ENCODE measurements at places on chromosomes 13 and 19.

GRCh38 chr13:74000876-74001275 is 133.3 kb downstream of the KLF12 start:
- DNase-seq = no peak

DNA sequence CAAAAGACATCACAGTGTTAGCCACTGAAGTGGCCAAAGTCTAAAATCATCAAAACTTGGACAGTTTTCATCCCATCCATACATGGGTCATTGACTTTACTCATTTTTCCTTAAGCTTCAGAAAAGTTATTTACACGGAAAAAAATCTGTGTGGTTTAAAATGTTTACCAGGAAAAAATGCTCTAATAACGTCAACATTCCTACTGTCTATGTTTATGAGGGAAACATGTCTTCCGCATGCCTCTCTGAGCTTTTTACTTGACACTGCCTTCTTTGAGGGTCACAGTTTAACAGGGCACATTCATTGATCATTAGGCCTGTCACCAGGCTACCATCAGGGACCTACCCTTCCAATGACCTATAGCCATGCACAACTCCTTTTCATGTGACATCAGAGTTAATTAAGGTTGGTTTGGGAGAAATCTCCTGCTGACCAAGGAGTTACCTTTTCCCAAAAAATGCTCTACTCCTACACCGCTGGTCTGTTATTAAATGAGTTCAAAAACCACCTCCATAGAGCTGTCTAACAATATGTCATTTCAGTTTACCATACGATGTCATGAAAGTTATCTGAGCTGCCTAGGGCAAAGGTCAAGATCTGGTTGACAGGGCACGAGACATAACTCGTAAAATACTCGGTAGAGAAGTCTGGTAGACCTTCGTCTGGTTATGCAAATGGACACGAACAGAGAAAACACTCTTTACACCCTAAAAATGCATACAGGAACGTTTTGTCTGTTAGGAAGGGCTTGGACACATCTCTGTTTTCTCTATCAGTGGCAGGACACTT is 17.8 kb downstream of the FLT1 start:
- DNase-seq = no peak

DNA sequence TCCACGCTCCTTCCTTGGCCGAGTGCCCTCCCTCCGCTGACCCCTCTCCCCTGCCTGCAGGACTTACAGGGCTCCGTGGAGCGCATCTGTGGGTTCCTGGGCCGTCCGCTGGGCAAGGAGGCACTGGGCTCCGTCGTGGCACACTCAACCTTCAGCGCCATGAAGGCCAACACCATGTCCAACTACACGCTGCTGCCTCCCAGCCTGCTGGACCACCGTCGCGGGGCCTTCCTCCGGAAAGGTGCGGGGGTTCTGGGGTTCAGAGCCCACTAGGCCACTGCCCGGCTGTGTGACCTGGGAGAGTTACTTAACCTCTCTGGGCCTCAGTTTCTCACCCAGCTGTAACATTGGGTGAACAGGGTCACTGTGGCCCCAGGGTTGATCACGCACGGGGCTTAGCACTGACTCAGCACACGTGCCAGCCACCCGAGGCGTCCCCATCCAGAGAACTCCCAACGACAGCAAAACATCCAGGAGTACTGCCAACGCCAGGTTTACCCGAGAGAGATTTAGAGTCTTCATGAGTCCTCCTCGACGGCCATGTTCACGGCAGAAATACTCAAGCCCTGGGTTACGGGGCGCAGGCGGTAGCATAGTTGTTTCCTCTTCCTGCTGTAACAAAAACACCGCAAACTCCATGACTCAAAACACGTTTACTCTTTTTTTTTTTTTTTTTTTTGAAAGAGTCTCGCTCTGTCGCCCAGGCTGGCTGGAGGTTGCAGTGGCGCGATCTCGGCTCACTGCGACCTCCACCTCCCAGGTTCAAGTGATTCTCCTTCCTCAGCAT is 9.7 kb upstream of the SPACA4 start:
- DNase-seq = no peak

DNA sequence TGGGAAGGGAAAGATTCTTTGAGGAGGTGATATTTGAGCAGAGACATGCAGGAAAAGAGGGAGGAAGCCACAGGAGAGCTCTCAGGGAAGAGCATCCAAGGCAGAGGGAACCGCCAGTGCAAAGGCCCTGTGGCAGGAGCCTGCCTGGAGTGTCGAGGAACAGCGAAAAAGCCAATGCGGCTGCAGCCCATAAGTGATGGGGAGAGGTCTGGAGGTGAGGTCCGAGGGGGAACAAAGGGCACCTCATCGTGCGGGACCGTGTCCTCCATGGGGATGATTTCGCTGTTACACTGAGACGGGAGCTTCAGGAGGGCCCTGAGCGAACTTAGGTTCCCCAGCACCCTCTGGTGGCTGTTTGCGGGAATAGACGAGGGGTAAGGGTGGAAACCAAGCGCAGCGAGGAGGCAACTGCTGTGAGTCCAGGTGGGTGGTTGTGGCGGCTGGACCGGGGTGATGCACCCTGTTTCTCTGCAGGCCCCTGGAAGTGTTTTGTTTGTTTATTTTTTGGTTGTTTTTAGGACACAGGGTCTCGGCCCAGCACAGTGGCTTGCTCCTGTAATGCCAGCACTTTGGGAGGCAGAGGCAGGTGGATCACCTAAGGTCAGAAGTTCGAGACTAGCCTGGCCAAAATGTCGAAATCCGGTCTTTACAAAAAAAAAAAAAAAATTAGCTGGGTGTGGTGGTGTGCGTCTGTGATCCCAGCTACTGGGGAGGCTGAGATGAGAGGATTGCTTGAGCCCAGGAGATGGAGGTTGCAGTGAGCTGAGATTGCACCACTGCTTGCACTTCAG is 5.9 kb upstream of the EHD2 start:
- peak; percentile 75 for DNase-seq

GRCh38 chr19:29393915-29394460 is 131.8 kb upstream of the VSTM2B start:
- no peak for DNase-seq

- DNase-seq = peak; percentile 70
These were observed 48.8 kb upstream of the INTS6 start for GRCh38 chr13:51501592-51502152.

DNA sequence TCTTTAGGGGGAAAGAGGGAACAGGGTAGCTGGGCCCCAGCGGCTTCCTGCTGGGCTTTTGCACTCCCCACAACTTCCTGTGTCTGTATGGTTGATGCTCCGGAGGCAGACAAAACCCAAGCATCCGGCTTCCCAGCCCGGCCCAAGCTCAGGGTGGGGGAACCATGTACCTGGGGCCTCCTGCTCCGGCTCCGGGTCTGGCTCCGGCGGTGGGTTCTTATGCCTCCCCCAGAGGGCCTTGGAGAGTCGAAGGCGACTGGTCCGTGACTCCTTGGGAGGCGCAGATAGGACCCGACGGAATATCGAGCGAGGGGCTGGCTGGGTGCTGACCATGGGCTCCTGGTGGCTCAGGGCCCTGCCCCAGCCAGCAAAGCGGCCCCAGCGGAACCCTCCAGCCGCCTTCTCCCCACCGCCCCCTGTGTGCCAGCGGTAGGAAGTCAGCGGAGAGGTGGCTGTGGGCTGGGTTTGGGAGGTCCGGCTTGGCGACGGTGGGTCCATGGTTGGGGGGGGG is 428 bp downstream of the RASAL3 start:
- DNase-seq = no peak

DNA sequence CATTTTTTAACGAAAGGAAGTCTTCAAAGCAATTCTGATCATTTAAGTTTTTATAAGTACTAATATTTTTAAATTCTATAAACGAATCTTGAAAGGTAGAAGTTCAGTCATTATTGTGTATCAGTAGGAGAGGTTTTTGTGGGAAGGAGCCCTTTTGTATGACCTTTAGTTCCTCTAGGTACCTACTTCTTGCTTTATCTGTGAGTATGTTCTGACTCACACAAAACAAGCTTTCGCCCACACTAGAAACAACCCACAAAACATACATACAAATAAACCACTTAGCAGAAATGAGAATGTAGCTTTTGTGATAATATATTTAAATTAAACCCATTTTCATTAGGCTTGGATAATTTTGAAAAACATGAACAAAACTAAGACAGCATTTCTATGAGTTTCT is 27.8 kb downstream of the ERCC5 start:
- DNase-seq = no peak

- DNase-seq = no peak
These were observed 34.8 kb upstream of the NDFIP2 start for GRCh38 chr13:79445968-79446645.

DNA sequence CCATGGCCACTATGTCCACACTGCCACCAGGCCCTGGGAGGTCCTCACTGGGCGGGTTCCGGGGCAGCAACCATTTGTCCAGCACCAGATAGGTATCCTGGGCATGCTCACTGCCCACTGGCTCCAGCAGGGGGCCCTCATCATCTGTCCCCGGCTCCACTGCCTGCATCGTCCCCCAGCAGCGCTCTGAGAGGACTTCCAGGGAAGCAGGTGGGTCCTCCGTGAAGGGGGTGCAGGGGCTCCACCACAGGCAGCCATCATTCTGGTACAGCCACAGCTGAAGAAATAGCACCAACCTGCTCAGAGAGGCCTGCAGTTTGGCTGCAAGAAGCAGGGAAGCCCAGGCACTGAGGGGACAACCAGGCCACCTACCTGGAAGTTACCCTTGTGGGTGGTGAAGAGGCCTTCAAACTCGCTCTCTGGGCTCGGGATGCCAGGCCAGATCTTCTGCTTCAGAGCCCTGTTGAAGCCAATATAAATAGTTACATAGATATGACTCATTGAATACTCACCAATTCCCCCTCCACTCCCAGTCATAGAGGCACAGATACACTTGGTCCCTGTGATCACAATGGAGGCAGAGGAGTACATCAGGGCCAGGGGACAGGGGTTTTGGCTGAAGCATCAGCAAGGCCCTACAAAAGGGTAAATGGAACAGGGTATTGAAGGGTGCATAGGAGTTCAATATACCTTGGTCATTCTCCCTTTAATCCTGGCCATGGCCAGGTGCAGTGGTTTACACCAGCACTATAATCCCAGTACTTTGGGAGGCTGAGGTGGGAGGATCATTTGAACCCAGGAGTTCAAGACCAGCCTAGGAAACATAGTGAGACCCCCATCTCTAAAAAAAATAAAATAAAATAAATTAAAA is 4.1 kb downstream of the SWSAP1 start:
- peak; percentile 56 for DNase-seq

DNA sequence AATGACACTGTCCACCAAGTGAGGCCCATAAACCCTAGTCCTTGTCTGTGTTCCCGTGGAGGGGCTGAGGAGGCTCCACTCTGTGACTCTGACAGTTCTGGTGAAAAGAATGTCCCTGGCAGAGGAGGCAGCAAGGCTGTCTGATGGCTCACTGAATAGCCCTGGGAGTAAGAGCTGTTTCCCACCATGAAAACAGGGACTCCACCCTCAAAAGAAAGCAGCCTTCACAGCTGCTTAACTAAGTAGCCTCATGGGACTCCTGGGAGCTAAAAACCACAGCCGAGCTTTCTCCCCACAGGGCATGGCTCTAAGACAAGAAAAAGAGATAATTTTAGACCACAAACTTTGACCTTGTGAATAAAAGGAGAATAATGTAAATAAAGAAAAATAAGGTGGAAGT is 135.1 kb upstream of the FRY start:
- peak; percentile 93 for DNase-seq

- no peak for DNase-seq
These were observed 24.9 kb downstream of the ARHGEF7 start for GRCh38 chr13:111139873-111140561.

GRCh38 chr19:10292206-10292788 is 2.5 kb downstream of the ICAM5 start:
- DNase-seq = peak; percentile 75

DNA sequence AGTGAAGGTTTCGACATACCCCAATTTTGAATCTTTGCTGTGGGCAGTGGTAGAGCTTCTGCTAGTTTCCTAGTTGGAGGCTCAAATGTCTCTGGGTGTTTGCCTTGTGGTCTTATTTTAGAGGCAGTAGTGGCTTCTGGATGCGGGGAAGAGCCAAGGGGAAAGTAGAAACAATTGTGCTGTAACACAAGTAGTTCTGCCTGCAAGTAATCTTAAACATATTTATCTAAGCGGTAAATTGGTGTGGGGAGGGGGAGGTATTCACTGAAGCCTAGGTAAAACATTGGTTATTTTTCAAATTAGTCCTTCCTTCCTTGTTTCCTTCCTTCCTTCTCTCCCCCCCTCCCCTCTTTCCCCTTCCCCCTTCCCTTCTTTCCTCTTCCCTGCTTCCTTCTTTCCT is at the start of gene PCDH20:
TSS of gene PCDH20 (minus strand) at position 101 of the 400 bp plus-strand sequence. CDS start 691 bp downstream, outside the sequence.
- no peak for DNase-seq

DNA sequence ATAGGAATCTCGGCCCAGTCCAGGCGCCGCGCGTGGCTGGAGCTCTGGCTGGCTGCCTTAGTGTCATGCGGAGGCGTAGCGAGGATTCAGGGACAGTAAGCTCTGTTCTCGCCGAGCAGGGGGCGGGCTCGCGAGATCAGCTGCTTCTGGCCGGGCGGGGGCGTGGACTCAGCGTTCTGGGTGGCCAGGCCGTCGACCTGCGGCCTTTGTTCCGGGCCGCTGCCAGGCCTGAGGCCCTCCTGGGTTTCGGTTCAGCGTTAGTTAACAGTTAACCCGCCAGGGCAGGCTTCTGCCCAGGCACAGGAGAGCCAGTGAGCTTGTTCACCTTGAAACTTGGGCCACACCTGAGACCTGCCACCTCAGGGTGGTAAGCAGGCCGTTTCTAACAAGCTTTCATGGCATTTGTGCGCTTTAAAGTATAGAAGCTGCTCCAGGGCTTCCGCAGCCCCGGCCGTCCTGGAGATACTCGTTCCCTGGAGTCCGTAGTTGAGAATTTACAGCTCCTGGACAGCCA is 332.2 kb upstream of the SGCG start:
- DNase-seq = no peak

GRCh38 chr19:10000171-10000826 is 10.0 kb downstream of the COL5A3 start:
- peak; percentile 60 for DNase-seq

- no peak for DNase-seq
These were observed 12.8 kb downstream of the CIB3 start for GRCh38 chr19:16160445-16160942.

DNA sequence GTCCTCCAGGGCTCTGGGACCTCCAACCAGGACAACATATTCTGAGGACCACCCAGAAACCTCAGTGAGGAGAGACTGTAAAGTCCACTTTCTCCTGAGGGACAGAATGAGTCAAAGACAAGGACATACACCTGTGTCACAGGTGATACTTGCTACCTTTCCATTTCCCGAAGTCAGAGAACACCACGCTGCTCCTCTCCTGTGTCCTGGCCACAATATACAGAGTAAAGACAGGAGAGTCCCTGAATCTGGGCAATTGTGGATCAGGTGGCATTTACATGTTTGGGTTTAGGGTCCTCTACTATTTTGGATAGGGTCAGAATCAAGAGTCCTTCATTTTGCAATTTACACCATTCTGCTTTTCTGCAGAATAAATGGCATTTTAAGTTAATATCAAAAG is 4.9 kb downstream of the MED26 start:
- DNase-seq = no peak

- no peak for DNase-seq
These were observed 2.3 kb upstream of the LTBP4 start for GRCh38 chr19:40598918-40599307.

- no peak for DNase-seq
These were observed 5.8 kb downstream of the CHST8 start for GRCh38 chr19:33627526-33627925.

GRCh38 chr19:56603829-56604228 is 8.7 kb downstream of the ZNF71 start:
- DNase-seq = no peak

- no peak for DNase-seq
These were observed 5.5 kb downstream of the TPGS1 start for GRCh38 chr19:512547-513365.

GRCh38 chr19:16143399-16144215 is at the start of gene HSH2D:
Gene HSH2D (plus strand): TSS chr19:16143685. CDS start chr19:16148751, 5,066 bp downstream.
- no peak for DNase-seq

- no peak for DNase-seq
These were observed 24.1 kb upstream of the WDFY2 start for GRCh38 chr13:51559946-51560735.

- DNase-seq = no peak
These were observed 93.9 kb downstream of the UBL3 start for GRCh38 chr13:29756506-29756905.
